Astrocyte of the cerebellum (primary cell): ENCODE measurements at places on chromosomes 4 and X.

DNA sequence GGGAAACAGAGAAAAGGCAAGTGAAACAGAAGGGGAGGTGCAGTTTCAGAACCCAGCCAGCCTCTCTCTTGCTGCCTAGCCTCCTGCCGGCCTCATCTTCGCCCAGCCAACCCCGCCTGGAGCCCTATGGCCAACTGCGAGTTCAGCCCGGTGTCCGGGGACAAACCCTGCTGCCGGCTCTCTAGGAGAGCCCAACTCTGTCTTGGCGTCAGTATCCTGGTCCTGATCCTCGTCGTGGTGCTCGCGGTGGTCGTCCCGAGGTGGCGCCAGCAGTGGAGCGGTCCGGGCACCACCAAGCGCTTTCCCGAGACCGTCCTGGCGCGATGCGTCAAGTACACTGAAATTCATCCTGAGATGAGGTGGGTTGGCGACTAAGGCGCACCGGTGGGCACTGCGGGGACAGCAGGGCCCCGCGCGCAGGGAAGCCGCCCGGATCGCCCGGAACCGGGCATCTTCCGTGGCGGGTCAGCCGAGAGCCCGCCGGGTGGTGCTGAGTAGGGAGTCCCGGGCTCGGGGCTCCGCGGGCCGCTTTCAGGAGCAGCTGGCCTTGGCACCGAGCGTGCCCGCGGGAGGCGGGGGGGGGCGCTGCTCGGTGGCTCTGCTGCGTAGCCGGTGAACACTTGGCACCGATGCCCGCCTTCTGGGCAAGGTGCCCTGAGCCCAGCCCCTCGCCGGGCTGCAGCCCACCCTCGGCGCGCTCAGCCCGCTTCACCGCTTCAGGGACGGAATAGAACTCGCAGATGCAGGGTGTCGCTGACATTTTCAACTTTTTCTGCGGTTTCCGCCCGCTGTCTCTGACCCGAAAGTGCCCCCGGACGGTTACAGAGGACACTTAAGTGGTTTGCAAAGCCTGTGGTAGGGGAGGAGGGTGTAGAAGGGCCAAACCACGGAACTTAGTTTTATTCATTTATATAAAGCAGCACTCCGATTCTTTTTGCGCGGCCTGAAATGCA lies at the start of gene CD38:
Gene CD38, plus strand, starts transcription at position 40 of the 953 bp plus-strand sequence. Its CDS starts 87 bp downstream, at position 127.
- DNase-seq: no peak

DNA sequence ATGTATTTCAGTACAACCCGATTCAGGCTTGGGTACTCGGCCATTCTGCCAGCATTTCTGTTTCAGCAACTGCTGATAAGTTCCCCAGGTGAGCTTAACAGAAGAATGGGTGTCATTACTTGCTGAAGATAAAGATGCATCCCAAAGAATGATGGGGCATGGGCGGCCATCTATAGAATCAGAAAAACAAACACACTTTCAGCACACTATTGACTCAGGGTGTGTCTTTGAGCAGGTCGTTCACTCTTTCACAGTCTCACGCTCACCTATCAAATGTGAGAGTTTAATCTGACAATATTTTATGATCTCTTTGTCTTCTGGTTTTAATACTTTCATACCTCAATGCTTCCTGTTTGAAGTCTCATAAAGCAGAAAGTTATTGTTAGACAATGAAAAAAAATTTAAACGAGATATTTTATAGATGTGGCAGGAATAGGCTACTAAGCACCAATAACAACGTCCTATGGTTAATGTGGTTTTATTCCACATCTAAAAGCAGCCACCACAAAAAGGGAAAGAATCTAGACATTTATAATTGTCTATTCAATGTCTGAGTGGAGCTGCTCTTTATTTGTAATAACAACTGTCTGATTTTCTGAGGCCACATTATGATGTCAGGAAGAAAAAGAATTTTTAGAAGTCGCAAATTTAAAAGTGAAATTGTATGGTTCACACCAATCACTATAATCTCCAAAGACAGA lies 17.0 kb downstream of the GASK1B start:
- no peak for DNase-seq

DNA sequence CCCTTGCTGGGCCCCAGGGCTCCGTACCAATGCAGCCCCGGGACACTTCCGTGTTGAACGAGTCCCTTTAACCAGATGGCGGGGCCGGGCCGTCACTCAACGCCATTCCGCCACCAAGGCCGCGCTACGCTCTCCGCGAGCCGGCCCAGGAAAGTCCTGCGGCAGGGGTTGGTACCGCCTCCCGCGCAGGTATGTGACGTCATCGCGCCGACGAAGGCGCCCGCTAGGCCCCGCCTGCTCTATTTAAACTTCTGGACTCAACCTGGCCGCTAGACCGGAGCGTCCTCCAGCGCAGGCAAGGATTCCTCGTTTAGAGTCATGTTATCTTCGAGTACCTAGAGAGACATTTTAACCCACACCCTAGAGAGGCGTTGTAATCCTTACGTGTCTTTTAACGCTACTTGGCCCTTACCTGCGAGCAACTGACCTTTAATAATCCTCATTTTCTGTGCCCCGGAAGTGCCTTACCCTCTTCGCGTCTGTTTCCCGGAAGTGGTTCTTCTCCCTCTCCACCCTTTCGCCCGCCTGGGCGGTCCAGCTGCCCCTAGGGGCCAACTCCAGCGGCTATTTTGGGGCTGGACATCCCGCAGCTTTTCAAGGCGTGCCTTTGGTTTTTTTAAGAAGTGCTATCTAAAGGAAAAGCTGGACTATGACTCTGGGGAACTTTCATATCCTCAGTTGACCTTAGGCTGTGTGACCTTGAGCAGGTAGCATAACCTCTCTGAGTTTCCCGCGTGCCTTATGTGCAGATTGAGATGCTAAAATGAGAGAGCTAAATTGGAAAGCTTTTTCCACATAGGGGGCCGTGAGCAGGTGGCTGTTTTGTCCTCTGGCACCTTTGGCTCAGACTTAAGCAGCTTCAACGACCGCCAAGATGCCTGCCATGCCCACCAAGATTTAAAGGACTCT lies at the start of gene PNPLA4:
Gene PNPLA4, minus strand, starts transcription at position 155 of the 909 bp plus-strand sequence. CDS start 1,294 bp downstream, outside the sequence.
- peak; percentile 18 for DNase-seq

GRCh38 chr4:39308611-39309010 lies 57.6 kb downstream of the RFC1 start:
- DNase-seq: no peak

- DNase-seq: peak; percentile 27
Observed at GRCh38 chrX:12447448-12448064, 309.3 kb downstream of the FRMPD4 start.

GRCh38 chrX:67721321-67721720 lies 177.5 kb downstream of the AR start:
- DNase-seq: no peak

GRCh38 chrX:9927698-9928482 lies 39.3 kb upstream of the CLDN34 start:
- DNase-seq: no peak

DNA sequence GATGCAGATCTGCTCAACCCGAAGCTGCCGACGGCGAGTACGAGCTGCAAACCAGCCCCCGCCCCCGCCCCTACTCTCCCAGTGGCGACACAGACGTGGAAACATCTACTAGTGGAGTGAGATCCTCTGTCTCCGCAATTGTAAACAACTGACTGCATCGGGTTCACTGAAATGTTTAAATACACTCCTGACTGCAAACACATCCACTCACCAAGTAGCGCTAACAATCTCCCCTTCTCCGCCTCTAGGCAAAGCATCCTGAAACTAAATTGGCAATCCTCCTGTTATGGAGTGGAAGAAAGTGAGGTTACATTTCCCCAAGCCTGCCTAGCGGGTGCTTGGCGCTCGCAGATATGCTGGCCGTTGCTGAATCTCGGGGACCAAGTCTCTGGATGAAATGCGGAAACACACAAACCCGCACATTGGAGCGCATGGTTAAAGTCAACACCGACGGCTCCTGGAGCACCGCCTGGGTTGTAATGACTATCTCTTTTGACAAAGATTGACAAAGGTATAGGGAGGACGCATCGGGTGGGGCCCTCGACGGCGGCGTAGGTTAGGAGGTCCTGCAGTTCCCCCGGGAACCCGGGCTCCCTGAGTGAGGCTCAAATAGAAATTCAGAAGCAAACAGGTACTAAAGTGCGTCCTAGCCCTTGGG lies 117.0 kb upstream of the TEX13C start:
- DNase-seq: no peak

DNA sequence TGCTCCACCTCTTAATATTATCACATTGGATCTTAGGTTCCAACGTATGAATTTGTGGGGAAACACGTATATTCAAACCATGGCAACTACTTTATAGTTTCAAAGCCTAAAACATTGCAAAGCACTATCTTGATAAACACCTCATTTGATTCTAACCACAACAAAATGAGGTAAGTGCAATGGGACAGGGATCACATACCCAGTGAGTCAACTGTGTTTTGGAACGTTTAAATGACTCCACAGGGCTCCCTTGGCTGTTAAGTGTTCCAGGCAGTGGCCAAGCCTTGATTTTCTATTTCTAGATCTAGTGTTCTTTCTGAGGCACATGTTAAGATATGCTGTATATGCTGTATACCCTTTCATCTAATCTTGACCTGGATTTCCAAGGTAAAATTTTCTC lies 54.5 kb upstream of the C1QTNF7 start:
- peak; percentile 4 for DNase-seq

DNA sequence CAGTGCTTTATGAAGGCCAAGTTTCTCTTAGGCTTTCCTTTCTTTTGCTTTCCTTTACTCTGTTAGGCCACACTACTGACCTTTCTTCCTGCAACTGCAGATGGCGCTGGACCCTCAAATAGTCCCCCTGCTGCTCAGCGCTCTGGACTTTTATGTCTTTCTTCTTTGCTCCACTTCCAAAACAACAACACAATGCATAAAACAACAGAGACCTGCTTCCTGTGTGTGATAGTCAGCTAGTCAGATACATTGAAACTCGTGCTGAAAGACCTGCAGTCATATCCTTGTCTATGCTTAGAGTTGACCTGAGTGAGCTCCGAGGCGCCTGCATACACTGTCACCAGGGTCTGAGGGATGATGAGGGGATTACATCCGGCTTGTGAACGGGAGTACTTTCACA lies 108.9 kb upstream of the TEX13D start:
- no peak for DNase-seq

- DNase-seq: no peak
Observed at GRCh38 chrX:915427-916229, 285.0 kb downstream of the SHOX start.

DNA sequence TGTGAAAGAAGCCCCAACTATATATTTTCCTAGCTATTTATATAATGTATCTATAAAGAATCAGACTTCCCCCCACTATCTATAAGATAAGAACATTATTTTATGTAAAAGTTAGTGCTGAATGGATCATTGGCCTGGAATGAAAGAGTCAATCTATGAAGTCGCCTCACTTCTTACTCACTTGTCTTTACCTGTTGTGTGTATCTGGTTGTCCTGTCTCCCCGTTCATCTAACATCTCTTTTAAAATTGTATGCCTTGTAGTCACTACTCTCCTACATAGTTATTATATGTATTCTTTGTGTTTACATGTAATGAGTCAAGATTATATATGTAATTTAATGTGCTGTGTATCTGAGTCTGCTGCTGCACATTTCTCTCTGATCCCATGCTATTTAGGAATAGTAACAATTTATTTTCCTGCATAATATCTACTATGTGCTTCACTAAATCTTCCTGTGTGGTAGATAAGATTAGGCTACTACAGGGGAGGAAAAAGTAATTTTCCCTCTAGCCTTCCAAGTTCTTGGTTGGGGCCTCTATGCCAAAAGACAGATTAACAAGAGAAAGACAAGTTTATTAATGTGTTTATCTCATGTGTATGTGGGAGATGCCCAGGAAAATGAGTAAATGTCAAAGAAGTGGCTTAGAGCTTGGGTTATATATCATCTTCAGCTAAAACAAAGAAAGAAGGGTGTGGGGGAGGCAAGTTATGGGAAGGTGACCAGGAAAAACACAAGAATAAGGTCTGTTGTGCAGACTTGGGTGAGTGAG lies 77.6 kb upstream of the FRMPD4 start:
- DNase-seq: no peak
